ENCODE measurements at places on chromosomes 12 and 14. TPM values are rescaled to one million over a fixed set of nuclear protein-coding genes. Genes with fewer than 3 reads are reported as not detected.

Gene MYF6
- not detected for total RNA-seq

GRCh38 chr12:24780697-24781368 is 168.1 kb downstream of the BCAT1 start:
- no peak for DNase-seq

- no peak for DNase-seq
These were observed 127.1 kb downstream of the GTF2A1 start for GRCh38 chr14:81093651-81094050.

- DNase-seq = no peak
These were observed 129.4 kb downstream of the SCARB1 start for GRCh38 chr12:124734224-124734788.

- no peak for DNase-seq
These were observed 717 bp downstream of the WNT10B start for GRCh38 chr12:48970702-48971334.

Gene MANSC4
- total RNA-seq = not detected

All from CD8-positive, alpha-beta T cell (primary cell).